ENCODE measurements at places on chromosomes 16 and 17.

DNA sequence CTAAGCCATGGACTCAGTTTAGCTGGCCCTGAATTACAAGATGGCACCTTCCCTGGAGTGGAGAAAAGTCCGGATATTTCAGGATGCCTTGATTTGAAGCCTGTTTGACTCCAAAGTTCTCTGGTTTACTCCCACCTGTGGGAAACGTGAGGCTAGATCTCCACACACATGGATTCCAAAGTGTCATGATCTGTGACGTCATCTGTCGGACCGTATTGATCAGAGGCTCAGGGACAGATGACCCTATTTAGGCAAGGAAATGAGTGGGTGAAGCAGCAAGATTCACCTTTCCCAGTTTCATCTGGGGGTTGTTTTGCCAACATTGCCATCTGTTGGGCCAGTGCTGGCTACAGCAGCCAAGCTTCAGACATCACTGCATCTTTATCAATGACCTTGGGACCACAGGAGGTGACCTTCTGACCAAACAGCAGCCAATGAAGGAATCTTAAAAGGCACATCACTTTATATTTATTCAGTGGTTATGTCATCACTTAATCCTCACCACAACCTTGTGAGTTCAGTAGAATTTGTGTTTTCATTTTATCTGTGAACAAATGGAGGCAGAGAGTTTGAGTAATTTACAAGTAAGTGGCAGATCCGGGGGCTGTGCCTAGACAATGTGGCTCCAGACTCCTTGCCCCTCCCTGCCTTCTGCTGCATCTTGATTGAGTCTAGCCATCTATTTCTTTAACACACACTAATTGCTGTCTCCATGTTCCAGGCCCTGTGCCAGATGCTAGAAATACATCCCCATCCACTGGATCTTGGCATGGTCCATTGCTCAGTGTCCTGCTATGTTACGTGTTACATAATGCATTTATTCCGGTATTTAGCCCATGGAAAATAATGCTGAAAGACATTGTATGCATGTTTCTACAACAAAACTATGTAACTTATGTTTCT, 1.5 kb upstream of the CDH13 start:
- no peak for DNase-seq

DNA sequence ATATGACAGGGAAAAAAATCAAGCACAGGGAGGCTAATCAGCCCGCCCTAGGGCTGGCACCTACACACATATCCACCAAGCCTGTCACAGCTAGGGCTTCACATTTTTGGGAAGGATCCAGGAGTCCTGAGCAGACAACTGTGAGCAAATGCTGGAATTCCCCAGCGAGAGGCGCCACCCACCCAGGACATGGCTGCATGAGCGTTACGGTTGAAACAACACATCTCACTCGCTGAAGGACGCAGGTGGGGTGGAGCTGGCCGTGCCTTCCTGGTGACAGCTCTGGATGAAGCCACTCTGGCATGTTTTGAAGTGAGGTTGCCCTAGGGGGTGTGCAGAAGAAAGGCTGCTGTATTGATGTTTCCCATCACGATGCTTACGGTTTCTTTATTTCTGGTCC, 315.1 kb upstream of the EEF2KMT start:
- no peak for DNase-seq

- DNase-seq = no peak
These were observed 14.6 kb downstream of the COL1A1 start for GRCh38 chr17:50186661-50187393.

DNA sequence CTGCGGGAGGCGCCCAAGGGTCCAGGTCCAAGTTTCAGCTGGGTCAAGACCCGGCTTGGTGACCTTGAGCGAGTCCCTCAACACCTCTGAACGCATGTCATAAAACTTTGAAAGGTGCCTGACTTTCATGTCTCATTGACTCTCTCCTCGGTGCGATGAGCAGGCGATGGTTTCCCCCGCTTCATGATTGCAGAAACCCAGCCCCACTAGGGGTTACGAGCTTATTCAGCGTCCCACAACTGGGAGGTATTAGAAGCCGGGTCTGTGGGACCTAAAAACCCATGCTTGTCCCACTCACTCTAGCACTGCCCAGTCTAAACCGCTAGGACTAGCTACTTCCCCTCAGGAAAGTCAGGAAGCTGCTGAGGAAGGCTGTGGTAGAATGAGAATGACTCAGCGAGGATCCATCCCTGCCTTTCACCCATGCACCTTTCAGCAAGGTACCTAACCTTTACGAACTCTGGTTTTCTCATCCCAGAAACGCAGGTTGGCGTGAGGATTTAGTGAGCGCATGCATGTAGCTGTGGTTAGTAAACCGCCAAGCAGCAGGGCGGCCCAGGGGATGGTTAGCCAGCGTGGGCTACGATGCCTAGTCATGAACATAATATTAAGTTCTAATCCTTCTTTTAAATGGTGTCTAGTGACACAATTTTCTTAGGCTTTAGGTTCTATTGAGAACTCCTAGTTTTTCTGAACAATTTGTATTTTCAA, 26.2 kb upstream of the RFFL start:
- peak; percentile 64 for DNase-seq

GRCh38 chr17:75814021-75814395, 29.4 kb downstream of the UNK start:
- DNase-seq = no peak

DNA sequence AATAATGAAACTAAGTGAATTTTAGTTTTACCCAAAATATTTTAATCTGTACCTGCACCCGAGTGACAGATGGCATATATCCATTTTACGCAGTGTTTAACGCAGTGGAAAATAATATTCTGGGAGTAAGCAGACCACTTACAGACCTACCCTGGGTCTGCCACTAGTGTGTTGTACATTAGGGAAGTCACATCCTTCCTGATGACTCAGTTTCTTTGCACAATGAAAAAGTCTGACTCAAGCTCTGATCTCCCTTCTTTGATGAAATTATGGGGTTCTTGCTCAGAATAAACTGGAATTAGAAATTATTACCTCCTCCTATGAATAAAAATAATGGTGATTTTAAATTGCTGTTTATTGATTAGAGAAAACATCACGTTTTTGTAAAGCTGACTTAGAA, 123.2 kb upstream of the AXIN2 start:
- no peak for DNase-seq

- no peak for DNase-seq
These were observed 3.0 kb downstream of the SECTM1 start for GRCh38 chr17:82330322-82331239.

GRCh38 chr17:37743875-37744632, 805 bp downstream of the HNF1B start:
- no peak for DNase-seq

- DNase-seq = no peak
These were observed 33.0 kb downstream of the COG7 start for GRCh38 chr16:23420011-23420410.

DNA sequence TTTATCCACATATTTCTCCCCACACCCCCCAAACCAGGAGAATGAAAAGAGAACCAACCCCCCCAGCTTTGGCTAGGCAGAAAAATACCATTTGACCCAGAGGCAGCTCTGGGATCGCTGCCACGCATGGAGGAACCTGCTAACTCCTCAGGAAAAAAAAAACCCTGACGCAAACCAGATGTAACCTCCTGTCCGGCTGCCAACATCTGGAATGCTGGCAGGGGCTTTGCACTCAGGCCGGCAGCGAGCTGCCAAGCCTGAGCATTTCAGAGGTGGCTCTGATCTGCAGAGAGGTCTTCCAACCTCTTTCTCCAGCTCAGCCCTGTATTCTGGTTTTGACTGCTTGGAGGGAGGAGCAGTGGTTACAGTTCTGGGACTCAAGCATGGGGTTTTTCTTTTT, 8.2 kb downstream of the IGFBP4 start:
- DNase-seq = no peak

DNA sequence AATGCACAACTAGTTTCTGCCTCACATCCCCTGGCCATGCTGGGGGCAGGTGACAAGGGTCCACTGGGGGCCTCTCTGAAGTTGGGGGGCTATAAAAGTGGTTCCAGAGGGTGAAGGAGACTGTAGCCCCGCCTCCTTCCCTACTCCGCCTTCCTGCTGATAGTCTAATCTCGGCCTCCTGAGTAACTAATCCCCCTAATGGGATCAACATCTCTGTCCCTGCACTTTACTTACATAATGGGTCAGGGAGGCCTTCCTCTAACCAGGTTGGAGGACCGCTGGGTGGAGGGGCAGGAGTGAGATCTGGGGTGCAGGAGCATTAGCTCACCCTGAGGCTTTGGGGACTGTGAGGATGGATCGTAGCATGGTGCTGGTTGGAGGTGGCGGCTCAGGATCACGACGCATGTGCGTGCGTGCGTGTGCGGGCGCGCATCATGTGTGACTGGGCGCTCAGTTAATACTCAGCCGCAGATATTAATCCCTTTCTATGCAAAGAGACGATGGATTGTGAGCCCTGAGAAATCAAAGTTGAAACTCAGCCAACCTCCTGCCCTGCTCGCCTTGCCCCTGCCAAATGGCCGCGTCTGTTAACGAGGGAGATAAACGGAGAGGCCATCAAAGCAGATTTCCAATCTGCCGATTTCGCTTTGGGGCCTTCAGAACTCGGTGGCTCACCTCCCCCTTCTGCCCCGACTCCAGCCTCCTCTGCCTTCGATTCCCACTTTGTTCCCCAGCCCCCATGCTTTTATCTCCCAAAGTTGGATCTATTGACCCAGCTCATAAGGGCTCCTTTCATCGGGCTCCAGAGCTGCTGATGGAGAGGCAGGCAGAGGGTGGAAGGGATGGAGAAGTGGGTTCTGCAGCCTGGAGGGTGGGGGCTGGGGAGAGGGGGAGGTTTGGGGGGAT, 107.3 kb downstream of the SDK2 start:
- no peak for DNase-seq

DNA sequence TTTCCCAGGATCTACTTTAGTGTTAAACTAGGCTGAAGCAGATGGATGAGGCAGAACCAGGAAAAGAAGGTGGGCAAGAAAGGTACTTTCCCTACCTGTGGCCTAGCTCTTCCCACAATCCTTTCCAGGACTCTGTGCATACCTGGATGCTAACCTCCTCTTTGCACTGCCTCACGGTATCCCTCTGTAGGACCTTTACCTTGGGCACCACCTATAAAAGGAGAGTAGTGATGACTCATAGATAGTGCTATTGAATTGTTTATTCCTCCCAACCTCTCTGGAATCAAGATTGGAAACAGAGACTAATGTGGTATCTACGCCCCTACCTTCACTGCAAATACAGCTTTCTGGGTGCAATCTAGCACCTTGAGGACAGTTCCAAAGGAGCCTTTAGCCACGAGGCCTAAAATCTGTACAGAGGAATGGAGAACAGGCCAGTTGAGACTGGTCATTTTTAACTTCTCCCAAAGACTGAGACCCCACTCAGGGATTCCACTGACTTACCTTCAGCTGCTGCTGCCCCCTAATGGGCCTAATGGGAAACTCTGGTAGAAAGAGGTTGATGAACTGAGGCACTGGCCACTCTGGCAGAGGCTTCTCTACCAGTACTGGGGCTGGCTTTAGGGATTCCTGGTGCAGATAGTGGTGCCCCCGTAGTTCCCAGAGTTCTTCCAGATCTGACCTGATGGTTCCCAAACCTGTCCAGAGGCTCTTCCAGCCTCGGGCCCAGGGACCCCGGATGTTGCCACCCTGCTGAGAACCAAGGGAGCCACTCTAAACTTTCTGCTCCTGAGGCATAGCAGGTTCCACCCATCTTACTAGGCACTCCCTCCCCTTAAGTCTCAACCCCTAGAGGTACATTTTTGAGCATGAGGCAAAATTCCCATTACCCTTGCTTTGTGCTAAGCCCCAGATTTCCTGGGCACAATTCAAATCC, 781 bp downstream of the RSKR start:
- DNase-seq = peak; percentile 45

- DNase-seq = no peak
These were observed 41.6 kb downstream of the PRKCB start for GRCh38 chr16:23877107-23878070.

- DNase-seq = no peak
These were observed 50.1 kb downstream of the KLHDC4 start for GRCh38 chr16:87715658-87716057.
